Bronchus fibroblast of lung (primary cell): ENCODE measurements at places on chromosomes 3 and 15. TPM values are rescaled to one million over a fixed set of nuclear protein-coding genes. Genes with fewer than 3 reads are reported as not detected.

HRG gene
- not detected in 2 replicates for total RNA-seq

FILIP1L gene
- total RNA-seq: 8.8 and 12.6 TPM in 2 replicates

NECTIN3 gene
- 32.4 and 34.6 TPM in 2 replicates for total RNA-seq

GOLGA6B gene
- not detected in 2 replicates for total RNA-seq
